ENCODE measurements at places on chromosomes 6 and 20.

DNA sequence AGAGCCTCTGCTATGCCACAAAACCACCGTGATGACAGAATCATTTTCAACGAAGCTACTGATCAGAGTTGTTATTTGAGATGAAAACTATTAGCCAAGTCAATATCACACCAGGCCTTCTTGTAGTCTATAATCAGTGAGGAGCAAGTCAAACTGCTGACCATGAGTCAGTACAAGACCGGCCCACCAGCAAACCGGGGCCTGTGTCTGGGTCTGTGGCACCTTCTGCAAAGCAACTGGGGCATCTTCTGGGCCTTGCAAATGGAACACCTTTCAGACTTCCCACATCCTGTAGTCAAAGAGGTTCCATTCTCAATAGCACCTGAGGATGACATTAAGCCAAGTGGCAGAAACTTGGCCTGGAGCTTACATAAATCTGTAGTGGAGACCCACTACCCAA, 38.5 kb downstream of the CPXM1 start:
- no peak for DNase-seq

DNA sequence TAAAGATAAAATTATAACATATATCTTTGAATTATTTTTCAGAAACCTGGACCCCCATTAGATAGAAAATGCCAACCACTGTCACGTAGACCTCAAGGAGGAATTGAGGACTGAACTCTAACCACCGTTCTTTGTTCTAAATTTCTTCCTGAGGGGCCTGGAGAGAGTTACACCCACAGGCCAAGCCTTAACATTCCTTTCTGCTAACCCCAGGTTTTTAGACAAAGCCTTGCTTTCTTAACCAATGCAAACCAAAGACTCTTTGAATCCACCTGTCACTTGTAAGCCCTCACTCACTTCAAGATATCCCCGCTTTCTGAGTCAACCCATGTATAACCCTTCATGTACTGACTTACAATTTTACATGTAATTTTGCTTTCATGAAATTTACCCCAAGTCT, 41.0 kb downstream of the SNX14 start:
- DNase-seq, result no peak

GRCh38 chr6:123994168-123994567, 190.5 kb downstream of the NKAIN2 start:
- peak; percentile 49 for DNase-seq

DNA sequence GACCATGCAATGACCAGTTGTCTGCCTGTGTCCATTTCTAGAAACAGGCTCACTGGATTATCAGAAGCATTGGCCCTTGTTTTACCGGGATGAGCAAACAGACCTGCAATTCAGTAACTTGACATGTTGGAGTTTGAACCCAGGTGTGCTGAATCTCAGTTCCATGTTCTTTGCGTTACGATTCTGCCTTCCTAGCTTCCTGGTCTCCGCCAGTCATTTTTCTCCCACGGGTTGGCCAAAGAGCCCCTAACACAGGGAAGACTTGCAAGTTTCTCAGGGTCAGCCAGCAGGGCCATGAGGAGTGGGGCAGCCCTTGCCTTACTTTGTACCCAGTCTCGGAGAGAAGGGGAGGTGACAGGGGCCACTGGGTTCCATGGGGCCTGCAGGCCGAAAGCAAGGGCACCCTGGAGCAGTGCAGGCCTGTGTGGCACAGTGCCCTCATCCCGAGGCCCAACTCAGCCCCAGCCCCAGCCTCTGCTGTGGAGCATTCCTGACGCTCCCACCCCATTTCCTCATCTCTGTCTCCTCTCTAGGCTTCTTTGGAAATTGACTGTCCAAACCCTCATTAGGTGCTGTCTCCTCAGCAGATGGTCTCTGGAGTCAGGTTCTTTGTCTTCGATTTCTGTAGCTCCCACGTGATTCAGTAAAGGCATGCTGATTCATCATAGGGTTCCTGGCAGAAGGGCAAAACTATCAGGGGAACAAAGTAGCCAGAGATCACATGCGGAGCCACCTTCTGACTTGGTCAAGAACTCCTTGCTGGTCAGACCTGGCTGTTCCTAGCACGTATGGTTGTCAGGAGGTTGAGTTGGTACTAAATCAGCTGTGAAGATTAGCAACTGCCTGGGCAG, 23.6 kb downstream of the CDS2 start:
- DNase-seq, result no peak

DNA sequence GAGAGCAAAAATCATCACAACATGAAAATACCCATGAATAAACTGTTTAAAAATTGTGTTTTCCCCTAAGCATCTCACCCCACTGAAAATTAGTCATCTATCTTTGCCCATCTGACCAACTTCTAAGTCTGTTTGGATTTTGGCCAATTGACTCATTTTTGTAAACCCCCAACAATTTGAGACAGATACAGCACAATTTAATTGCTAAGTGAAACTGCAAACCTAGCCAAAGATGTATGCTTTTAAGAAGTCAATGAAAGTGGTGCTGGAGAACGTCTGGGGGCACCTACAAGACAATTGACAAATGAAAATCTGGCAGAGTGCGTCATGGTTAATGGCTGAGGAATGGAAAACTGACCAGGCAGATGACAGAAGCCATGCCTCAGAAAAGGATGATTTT, 30.9 kb upstream of the SLC24A3 start:
- DNase-seq, result no peak

DNA sequence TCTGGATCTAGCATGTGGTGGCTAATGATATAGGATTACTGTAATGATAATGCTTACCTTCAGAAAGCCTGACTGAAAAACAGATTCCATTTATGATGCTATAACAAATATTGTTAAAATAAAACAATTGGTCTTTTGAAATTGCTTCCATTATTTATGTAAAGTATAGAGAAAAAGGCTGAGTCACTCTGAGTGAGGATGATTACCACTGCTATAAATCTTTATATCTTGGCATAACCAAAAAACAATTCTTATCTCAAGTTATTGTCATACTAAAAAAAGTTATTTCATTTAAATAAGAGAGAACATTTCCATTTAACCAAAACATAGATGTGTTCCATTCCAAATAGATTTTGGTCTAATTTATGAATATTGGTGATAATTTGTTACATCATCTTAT, 53.0 kb upstream of the DST start:
- DNase-seq, result no peak

GRCh38 chr6:37985355-37985754, 165.8 kb downstream of the ZFAND3 start:
- no peak for DNase-seq

- no peak for DNase-seq
These were observed 27.2 kb downstream of the DUSP22 start for GRCh38 chr6:319177-320131.

DNA sequence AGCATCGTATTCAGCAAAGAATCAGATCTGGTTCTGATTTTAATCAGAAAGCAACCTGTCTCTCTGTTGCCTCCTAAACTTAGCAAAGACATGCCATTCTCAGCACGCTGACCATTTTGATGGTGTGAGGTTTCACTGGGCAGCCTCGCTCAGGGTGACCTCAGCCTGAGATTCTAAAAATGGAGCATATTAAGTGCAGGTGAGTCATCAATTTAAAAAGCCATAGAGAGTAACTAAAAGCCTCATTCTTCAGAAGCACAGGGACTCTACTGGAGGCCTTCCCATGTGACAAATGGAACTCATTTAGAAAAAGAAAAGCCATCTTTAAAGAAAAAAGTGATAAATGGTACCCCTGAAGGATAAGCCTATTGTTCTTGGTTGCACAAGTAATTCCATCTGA, 91.3 kb downstream of the FILIP1 start:
- DNase-seq, result no peak

DNA sequence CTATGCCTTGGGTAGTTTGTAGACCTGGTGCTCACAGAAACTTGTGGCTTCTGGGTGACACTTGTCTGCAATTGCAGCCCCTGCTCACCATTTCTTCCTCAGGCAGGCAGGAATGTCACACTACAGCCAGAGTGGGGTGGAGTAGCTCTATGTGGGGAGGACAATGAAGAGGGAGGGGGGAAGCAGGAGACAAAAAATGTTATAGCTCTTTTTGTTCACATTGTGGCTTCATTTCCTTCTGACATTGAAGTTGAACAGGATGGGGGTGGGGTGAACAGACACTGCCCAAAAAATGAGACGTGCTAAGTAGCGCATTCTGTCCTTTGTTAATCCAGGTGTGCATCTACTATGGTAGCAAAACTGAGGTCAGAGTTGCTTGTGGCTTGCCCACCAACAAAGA, at the start of gene THEMIS:
Gene THEMIS, minus strand, starts transcription at position 124 of the 400 bp plus-strand sequence. CDS start 126 bp downstream, outside the sequence.
- DNase-seq, result no peak

- no peak for DNase-seq
These were observed 41.3 kb downstream of the DST start for GRCh38 chr6:56601390-56601789.

GRCh38 chr6:8420031-8420588, 15.2 kb downstream of the SLC35B3 start:
- no peak for DNase-seq

GRCh38 chr6:4466261-4466660, 309.9 kb upstream of the CDYL start:
- peak; percentile 12 for DNase-seq

- DNase-seq, result no peak
These were observed 29.4 kb downstream of the TNXB start for GRCh38 chr6:32079566-32080290.

DNA sequence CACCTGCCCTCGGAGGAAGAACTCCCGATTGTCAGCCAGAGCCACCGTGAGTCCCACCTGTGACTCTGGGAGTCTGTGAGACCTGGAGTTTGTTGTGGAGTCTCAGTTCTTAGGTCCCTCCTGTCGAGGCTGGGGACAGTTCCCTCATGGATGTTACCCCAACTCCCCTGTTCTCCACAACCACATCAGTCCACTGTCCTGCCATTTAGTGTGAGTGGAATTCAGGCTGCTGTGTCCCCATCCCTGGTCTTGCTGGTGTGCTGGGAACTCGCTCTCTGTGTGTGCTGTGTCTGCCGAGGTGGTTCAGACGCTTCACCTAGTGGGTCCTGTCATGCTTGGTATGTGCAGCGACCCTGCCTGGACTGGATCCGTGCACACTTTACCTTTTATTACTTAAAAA, 163.2 kb downstream of the DTNBP1 start:
- no peak for DNase-seq

GRCh38 chr20:48772183-48772976, 55.4 kb downstream of the PREX1 start:
- DNase-seq, result no peak

DNA sequence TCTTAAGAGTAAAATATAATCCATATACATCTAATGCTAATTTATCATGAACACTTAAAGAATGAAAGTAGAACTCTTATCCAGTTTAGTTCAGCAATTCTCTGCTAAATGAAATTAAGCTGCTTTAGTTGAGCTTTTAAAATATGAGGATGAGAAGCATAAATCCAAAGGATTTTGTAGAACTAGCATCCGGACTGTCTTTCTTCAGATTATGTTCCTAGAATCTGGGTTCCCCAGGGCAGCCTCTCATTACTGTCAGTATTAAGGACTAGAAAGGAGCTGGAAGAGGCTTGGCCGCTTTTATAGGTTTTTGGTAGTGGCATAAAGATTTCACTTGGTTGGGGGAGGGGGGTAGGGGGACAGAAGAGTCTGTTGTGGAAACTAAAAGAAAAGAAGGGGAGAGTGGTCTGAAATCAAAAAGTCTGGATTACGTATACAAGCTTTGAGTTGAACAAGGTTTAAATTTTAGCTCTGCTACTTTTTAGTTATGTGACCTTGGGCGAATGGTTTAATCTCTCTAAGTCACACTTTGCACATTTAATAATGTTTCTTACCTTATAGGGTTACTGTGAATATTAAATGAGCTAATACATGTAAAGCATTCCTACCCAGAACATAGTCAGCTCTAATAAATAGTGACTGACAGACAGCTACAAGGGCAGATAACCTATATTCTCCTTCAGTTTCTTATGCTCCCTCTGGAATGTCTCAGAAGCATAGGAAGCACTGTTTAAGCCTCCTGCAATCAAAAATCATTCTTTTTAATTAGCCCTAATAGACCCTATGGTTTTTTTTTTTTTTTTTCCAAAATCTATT, 3.7 kb downstream of the SGK1 start:
- no peak for DNase-seq

DNA sequence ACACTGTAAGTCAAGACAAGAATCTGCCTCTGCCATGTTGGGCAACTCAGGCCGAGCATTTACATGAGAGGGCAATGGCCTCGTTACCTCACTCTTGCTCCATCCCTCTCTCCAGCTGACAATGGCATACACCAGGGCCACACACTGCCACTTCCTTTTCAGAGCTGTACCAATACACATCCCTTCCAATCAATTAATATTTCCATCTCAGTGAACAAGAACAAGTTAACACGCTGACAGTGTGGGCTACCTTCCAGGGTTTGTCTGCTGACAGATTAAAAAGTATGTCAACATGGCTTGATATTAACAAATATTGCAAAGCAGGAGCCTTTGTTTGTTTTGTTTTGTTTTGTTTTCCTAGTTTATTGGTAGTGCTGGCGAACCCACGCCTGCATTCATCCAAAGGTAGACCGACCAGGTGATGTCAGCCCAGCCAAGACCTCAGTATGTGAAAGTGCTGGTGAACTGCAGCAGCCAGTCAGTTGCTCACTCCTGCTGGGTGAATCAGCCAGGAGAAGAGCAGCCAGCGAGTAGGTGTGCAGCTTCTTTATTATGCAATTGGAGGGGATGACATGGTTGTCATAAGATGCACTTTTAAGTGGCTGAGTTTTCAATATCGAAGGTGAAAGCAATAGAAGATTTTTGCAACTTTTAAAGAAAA, 487.3 kb upstream of the JARID2 start:
- DNase-seq, result peak; percentile 79

DNA sequence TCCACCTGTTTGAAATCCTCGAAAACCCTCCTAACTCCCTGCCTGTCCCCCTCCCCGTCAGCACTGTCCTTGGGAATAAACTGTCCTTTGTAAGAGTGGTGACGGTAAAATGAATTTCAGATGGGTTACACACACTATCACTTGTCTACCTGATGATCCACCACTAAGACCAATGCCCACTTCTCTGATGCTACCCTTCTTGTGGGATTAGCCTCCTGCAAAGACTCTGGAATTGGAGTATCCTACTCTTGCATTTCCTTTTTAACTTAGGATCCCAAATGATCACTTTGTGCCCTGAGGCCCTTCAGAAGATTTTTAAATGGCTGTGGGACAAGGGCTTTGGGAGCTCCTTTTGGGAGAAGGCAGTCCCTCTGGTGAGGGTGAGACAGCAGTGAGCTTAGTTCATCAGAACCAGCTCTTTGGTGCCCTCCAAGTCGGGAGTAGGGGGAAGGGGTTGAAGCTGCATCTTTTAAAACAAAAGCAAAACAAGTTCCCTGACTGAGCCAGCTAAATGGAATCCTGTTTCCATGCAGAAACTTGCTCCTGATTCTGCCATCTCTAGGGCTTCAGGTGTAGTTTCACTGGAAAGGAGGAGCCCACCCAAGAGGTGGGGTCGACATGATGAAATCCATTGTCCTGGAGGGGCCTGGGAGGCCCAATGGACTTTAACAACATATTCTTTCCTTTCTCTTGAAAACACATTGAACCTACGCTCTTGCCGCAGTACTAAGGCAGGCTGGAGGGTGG, 86.5 kb downstream of the ASXL1 start:
- DNase-seq, result no peak

DNA sequence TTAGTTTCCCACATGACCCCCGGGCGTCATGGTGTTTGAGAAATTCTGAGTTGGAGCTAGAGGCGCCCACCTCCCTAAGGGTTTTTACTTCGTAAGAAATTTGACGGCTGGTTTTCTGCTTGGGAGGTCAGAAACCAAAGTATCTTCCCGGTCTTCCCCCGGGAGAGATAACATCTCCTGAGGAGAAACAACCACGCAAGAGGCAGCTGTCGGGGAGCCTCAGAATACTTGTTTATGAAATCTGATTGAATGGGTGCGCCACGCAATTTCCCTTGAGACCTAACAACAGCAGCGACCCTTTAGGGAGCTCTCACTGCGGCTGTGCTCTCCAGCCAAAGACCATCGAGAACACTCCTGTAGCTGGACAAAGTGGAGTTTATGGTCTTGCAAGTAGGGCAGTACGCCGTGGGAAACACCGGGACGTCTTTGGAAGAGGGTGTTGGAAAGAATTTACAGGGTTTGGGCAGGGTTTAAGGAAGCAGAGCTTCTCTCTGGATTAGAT, 608 bp upstream of the EIF2S2 start:
- DNase-seq, result peak; percentile 38
